ENCODE measurements at places on chromosomes 6 and 20.

DNA sequence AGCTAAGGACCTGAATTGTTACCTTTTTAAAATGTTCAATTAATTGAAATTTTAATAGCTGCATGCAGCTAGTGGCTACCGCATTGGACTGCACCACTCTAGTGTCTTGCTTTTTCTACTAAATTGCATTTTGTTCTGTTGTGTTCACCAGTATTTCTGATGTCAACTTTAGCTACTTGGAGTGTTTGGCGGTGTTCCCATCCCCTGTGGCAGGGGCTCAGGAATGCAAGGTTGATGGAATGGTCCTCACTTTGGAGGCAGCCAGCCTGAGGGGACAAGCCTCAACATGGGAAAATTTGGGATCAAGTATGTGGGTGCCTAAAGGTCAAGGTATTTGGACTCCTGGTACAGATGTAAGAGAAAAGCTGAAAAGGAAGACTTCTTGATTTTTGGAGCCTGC, 230.1 kb upstream of the PRND start:
- no peak for DNase-seq

- no peak for DNase-seq
Measured at GRCh38 chr6:159467473-159468041, 225.5 kb downstream of the SOD2 start.

GRCh38 chr20:24718696-24719095, 230.4 kb upstream of the CST7 start:
- no peak for DNase-seq

DNA sequence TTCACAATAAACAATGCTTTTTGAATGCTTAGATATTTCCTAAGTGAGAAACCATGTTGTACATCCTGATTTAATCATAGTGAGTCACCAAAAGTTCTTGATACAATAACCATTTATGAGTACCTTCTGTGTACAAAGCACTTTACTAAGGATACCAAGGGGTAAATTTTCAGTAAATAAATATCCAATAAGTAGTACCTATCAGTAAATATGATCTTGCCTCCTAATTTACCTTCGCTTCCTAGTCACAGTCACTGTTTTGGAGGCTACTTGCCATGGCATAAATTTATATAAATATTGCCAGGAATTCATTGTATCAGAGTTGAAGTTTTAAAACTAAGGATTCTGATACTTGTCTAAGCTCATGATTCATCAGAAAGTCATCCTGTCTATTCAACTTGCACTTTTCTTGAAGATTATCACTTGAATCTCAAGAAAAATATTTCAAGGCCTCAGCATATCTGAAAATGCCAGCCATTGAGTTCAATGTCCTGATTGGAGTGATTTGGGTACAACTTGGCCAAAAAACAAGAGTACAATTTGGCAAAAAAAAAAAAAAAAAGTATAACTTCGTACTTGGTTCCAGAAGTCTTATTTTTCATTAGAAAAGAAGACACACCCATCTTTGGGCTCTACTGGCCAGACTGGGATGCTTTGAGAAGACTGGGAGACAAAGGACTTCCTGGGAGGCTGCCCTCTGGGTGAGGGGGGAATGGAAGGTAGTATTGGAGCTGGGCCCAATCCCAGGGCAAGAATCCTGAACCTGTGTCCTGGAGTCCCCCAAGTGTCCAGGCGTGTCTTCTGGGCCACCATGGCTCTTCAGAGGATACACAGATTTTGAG, 32.8 kb downstream of the RAB22A start:
- DNase-seq = no peak

DNA sequence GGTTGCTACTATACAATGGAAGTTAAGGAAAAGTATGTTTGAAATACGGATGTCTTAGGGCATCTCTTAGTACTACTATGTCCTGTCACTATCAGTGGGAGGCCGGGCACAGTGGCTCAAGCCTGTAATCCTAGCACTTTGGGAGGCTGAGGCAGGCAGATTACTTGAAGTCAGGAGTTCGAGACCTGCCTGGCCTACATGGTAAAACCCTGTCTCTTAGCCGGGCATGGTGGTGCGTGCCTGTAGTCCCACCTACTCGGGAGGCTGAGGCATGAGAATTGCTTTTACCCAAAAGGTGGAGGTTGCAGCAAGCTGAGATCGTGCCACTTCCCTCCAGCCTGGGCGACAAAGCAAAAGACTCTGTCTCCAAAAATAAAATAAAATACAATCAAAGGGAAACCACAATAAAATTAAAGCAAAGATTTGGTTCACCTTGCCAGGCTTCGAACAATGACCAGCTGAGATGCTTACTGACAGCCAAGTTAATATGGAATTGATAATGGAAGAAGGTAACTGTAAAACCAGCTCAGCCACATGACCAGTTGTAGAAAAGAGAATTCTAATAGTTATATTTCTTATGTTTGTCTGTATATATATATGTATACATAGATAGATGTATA, 6.5 kb downstream of the CD24 start:
- DNase-seq = no peak

DNA sequence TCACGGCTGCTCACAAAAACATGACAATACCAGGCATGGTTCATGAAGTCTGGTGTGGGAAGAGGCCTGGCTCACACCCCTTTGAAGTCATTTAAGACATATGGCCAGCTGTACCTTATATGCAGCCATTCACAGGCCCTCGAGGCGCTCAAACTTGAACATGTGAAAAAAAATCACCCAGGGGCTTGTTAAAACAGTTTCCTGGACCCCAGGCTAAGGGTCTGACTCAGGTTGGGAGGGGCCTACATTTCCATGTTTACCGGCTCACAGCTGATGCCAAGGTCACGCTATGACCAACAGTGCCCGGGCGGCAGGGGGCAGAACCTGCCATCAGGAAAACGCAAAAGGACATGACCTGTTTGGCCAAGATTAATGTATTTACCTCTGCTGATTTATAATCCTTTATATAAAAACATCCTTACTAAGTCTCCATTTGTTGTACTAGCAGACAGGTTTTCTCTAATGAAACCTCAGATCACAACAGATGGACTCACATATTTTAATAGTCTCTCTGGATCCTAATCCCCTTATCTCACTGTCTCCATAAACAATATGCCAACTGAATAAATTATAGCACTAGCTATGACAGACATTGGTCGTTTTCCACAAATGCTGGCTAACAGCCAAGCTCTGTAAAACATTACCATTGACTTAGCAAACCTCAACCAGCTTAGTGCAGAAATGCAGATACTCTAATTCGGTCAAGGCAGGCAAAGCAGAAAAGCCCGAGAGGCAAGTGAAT, 19.9 kb downstream of the EZR start:
- no peak for DNase-seq

DNA sequence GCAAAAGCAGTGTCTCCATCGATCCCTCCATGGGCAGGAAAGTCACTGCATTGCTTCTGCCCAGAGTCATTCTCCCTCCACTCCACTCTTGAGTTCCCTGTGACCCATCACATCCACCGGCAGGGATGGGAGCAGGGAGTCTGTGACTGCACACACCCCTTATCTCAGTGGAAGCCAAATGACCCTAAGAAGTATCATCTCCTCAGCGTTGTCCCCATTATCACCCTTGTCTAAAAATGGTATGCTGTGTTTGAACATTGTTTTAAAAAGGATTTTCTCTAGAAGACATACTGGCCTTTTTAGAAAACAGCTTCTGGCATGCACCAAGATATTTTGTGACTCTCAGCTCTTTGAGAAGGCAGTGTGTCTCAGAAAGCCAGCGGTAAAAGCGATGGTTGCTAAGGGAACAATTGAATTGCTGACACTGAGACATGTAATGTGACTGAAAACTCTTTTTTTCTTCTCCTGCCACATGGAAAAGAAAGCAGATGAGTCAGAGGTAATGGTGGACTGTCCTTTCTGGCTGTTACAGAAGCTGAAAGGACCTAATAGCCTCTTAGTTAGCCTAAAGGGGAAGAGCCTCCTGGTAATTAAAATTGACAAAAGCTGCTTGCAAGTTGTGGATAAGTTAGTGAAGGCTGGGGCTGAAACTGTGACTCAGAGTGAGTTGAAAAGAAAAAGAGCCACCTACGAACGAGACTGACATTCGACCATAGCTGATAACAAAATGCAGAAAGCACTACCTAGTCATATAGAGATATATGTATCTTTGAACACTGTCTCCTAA, 120.5 kb downstream of the MAP3K7 start:
- DNase-seq = no peak

- no peak for DNase-seq
Measured at GRCh38 chr6:69795469-69796072, 1.2 kb downstream of the LMBRD1 start.

GRCh38 chr20:50290808-50291207, 100.2 kb downstream of the CEBPB start:
- DNase-seq = no peak

GRCh38 chr6:44451803-44452695, 64.5 kb downstream of the CDC5L start:
- DNase-seq = no peak

- DNase-seq = no peak
Measured at GRCh38 chr20:60806354-60806753, 445.7 kb upstream of the CDH4 start.

GRCh38 chr20:48910347-48910781, 11.1 kb upstream of the ARFGEF2 start:
- no peak for DNase-seq

GRCh38 chr20:49387581-49387939, 94.9 kb downstream of the KCNB1 start:
- no peak for DNase-seq

- DNase-seq = no peak
Measured at GRCh38 chr20:62062661-62063314, 2.9 kb downstream of the TAF4 start.

DNA sequence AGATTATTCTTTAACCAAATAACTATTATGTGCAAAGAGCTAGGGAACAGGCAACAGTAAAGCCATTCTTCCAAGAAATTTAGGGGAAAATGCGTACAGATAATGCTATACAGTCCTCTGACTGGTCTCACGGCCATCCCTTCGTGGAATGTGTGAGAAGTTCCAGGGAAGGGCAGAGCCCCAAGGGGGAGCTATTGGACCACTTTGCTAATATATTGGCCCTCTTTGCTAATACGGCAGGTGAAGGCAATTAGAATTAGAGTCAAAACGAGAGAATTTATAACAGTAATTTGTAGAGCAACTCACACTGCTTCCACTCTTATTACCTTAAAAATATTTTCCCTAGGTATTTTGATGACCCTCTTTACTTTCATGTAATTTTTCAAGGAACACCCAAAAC, 140.4 kb downstream of the IMPG1 start:
- DNase-seq = peak; percentile 28

DNA sequence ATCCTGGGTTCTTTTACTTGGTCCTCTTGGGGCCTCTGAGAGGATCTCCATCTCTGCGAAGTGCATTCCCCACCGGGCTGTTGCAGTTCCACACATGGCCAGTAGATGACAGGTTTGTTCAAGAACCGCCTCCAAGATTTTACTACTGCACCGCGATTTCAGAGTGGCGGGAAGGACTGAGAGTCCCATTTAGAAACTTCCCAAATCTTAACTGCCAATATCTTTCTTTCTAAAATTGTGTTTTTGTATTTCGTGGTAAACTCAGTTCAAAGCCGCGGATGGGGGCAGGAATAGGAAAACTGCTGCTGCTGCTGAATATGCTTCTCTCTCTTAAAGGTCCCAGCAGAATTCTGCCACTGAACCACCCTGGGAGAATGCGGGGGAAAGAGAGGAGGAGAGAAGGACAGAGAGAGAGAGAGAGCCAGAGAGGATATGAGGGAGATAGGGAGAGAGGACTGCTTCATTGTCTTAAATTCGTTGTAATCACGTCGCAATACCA, 8.6 kb upstream of the BTNL2 start:
- peak; percentile 70 for DNase-seq

DNA sequence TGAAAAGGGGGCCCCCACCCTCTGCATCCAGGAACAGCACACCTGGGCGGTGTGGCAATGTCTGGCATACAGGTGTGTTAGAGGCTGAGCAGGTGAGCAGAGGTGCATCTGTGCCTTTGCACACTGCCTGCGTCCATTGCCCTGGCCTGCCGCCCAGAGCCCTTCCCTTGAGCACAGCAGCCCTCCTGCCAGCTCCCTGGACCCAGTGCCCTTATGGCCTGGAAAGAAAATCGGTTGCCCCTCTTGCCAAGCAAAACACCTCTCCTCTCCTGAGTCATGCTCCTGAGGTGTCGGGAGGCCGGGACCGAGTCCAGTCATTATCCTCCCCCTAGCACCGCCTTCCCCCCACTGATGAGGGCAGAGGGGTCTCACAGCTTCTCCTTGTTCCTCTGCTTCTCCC, 259.9 kb downstream of the SMOC2 start:
- DNase-seq = no peak

Data from right kidney (tissue), 9 donors.